ENCODE measurements at places on chromosomes 4 and X.
A peak's percentile ranks its signal among the peaks of the same experiment; 100 is the strongest.

DNA sequence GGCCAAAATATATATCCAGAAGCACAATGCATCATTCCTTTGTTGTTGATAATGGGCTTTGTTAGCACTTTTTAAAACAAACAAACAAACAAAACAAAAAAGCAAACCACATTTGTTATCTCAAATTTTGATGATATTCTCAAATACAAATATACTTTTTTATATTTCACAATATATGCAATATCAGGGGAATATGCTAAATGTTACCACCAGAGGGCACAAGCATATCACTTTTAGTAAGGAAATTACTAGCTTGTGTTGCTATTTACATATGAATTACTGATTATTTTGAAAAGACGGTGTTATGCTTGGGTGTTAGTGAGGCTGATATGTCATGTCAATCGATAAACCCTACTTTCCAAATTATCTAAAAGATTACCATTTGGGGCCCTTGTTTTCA, 29.1 kb downstream of the RIPPLY1 start:
- peak; percentile 52 for DNase-seq

GRCh38 chrX:56812515-56813105, 83.6 kb downstream of the NBDY start:
- DNase-seq, result no peak

DNA sequence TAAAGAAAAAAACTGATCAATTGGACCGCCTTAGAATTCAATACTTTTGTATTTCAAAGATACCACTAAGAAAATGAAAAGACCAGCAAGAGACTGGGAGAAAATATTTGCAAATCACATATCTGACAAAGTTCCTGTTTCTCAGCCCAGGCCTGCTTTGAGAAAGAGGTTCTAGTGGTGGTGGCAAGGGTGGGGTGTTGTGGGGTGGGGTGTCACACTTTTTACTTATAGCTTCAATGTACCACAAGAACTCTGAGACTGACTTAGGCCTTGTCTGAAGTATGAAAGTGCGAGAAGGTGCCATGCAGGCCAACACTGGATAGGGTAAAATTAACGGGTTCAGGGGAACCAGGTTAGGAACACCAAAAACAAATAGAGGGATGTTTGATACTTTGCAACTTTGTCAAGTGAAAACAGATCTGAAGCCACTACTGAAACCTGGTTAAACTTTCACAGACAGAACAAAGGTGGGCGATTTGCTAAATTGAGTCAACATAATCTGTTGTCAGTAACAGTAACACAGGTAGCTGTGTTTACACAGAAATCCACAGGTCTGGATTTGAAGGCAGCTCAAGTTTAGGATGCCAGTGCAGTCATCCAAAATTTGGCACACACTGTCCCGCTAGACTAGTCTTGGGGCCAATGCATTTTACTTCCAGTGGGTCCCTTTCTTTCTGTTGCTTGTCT, 88.8 kb downstream of the DGKK start:
- DNase-seq, result no peak

- DNase-seq, result no peak
These were observed 91.1 kb downstream of the PPP3CA start for GRCh38 chr4:101256222-101256621.

- no peak for DNase-seq
These were observed 117.1 kb upstream of the AP1S2 start for GRCh38 chrX:15971696-15972095.

DNA sequence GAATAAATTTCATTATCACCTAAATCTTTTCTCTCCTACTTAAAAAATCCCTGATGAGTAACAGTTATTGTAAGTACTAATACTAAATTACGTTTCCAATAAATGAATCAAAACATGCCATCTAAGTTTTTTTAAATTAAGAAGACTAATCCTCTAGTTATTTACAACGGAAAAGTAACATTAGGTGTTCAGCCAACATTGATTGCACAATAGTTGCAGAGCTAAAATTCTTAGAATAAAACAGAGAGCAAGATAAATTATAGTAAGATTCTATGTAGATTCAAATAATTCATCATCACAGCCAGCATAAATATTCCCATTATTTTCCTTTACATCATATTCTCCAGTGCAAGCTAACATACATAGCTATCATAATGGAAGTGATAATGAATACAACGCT, 139.2 kb downstream of the HDX start:
- DNase-seq, result peak; percentile 26

GRCh38 chrX:69066966-69067525, 98.2 kb downstream of the PJA1 start:
- no peak for DNase-seq

DNA sequence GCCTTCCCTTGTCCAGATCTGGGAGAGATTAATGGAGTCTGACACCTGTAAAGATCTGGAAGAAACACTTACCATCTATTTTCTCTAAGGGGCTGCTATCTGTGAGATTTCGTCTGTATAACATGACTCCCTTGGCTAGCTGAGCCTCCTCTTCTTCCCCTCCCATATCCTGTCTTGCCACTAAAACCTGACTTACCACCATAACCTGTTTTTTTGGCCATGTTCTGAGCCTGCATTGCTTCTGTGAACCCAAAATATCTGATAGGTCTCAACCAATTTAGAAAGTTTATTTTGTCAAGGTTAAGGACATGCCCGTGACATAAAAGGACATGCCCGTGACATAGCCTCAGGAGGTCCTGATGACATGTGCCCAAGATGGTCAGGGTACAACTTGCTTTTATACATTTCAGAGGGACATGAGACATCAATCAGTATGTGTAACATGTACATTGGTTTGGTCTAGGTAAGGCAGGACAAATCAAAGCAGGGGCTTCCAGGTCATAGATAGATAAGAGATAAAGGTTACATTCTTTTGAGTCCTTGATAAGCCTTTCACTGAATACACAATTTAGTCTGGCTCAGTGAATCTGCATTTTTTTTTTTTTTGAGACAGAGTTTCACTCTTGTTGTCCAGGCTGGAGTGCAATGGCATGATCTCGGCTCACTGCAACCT, 11.4 kb downstream of the MGST2 start:
- no peak for DNase-seq

- peak; percentile 72 for DNase-seq
These were observed 252.6 kb downstream of the TMEM47 start for GRCh38 chrX:34404386-34405070.

- peak; percentile 2 for DNase-seq
These were observed 1849.7 kb downstream of the PCDH7 start for GRCh38 chr4:32569861-32570260.

DNA sequence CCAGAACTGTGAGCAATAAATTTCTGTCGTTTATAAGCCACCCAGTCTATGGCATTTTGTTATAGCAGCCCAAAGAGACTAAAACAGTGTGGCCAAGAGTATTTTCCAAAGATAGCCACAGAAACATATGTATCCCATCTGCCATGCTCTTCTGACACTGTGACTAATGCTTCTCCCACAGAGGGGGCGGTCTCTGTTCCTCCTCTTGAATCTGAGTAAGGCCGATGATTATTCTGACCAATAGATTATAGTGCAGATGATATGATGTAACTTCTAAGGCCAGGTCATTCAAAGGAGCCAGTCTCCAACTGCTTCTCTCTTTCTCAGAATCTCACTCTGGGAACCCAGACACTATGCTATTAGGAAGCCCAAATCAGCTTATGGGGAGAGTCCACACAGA, 570.7 kb downstream of the BCOR start:
- DNase-seq, result peak; percentile 53

- DNase-seq, result no peak
These were observed 6.5 kb downstream of the WFS1 start for GRCh38 chr4:6275898-6276806.
